ENCODE measurements at places on chromosomes 6 and 20.

DNA sequence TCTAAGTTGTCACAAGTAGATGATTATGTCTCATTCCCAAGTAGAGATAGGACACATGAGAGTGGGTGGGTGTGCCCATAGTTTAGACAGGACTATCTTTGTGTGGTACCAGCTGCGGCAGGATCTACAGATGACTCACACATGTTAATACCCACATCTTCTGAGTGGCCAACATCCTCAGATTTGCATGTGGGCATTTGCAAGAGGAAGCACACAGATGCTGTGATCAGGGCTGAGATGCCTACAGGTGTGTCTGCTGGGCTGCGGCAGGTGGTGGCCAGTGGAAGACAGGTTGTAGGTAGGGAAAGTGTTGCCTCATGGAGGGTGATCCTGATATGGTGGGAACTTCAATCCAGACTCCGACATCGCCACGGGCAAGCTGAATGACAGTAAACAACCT is 50.8 kb downstream of the UTRN start:
- no peak for DNase-seq

GRCh38 chr6:7730784-7731227 is 4.9 kb downstream of the BMP6 start:
- no peak for DNase-seq

- DNase-seq: no peak
Observed at GRCh38 chr6:84224251-84224650, 3.2 kb downstream of the CEP162 start.

GRCh38 chr6:39268171-39268570 is 38.9 kb upstream of the KCNK5 start:
- DNase-seq: no peak

DNA sequence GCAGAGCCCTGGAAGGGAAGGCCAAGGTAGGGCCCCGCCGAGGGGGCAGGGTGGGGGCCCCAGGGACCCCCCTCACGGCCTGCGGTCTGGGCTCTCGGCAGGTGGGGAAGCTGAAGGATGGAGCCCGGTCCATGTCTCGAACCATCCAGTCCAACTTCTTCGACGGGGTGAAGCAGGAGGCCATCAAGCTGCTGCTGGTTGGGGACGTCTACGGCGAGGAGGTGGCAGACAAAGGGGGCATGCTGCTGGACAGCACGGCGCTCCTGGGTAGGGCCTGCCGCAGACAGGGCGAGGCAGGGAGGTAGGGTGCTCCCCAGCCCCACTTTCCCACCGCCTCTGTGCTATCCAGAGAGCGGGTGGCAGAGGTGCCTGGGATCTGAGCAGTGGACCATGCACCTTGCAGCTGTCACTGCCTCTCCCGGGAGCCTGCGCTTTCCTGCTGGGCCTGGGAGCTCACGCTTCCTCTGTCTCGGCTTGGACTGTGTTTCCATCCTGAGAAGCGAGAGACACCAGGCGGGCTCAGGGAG is 83.1 kb downstream of the SYNJ2 start:
- no peak for DNase-seq

GRCh38 chr6:102485480-102485879 is 1092.0 kb downstream of the GRIK2 start:
- no peak for DNase-seq

DNA sequence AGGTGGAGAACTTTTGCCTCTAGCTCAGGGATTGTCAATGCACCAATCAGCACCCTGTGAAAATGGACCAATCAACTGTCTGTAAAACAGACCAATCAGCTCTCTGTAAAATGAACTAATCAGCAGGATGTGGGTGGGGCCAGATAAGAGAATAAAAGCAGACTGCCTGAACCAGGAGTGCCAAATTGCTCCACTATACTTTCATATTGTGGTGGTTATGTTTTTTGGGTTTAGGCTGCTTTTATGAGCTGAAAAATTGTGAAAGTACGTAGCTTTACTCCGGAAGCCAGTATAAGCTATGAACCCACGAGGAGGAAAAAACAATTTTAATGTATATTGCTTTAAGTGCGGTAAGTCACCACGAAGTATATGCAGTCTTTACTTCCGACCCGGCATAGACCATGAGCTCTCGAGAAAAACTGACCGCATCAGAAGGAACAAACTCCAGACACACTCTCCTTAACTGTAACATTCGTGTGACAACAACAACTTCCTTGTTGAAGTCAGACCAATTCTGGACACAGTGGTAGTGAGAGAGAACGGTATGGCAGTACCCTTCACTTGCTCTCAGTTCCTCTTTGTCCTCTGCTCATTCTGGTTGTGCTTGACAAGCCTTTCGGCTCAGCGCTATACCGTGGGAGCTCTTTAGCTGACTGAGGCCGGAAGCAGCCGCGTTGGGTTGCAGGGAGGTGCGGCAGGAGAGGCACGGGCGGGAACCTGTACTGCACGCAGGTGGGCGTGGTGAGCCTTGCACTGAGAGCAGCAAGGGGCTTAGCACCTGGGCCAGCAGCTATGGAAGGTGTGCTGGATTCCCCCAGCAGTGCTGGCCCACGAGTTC is 81.9 kb upstream of the E2F3 start:
- DNase-seq: no peak

DNA sequence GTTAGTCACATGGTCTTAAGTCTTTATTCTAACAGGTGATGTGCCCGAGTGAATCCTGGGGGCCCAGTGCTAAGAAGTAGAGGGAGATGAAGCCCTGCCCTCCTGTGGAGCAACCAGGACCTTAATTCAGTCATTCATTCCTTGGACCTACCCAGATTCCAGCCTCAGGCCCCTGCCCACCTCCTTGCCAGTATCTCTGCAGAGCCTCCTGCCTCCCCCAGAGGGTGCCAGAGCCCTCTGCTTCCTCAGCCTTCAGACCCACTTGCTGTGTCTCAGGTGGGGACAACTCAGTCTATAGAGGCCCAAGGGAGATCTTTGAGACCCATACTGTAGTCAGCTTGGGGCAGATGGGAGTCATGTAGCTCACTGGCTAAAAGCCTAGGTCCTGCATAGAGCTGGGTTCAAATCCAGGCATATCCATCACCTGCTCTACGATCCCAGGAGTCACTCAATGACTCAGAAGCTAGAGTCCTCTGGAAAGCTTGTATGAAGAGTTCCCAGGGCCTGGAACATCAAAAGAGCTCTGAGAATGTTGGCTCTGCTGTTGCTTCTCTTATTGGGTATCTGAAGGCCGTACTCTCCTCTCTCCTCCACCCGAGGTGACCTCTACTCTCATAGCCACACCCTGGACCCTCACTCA is 3.9 kb upstream of the SIGLEC1 start:
- no peak for DNase-seq
